ENCODE measurements at places on chromosomes 5 and 9. TPM values are rescaled to one million over a fixed set of nuclear protein-coding genes. Genes with fewer than 3 reads are reported as not detected.

Gene SLC36A3
- not detected for total RNA-seq

Gene TXNDC8
- not detected for total RNA-seq

Gene CTSV
- 13.6 TPM for total RNA-seq

Gene FOXD4
- total RNA-seq, result not detected

Gene C9orf153
- not detected for total RNA-seq

Gene PLGRKT
- 73.3 TPM for total RNA-seq

Gene WNT8A
- total RNA-seq, result not detected

Gene MYMK
- not detected for total RNA-seq

Gene PCDHA1
- total RNA-seq, result 0.42 TPM

Gene LHX3
- not detected for total RNA-seq

Gene SLC6A7
- 0.06 TPM for total RNA-seq

Gene TSSK1B
- total RNA-seq, result not detected
